NCI-H524 treated with DMSO at 0.1 percent for 48 hours (cell line): ENCODE measurements at places on chromosomes 5 and 9.

DNA sequence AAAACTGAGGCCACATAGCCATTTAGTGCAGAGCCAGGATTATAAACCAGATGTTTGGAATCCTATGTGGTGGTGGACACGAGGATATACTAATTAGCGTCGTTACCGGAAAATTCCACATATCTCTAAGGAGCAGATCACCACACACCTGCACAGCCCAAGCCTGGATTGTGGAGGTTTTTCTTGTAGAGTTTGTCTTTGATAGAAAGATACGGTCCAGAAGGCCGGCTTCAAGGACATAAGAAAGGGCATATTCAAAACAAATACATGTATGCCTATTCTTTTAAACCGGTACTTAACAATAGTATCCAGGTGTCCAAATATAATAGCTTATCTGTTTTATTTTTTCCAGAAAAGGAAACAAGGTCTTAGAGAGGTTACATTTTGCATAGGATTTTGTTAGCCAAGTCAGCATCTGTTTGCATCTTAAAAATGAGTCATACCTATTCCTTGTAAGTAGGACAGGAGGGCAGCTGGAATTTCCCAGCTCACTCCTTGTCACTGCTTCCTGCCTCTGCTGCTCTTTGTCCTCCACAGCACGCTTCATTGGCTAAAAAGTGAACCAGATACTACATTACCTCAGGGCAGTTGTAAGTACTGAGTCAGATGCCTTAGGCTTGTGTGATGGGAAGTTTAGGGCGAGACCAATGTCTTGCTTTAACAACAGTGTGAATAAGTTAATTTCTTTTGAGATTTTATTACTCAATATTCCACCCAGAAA is 3.6 kb downstream of the TMC1 start:
- DNase-seq, result no peak

DNA sequence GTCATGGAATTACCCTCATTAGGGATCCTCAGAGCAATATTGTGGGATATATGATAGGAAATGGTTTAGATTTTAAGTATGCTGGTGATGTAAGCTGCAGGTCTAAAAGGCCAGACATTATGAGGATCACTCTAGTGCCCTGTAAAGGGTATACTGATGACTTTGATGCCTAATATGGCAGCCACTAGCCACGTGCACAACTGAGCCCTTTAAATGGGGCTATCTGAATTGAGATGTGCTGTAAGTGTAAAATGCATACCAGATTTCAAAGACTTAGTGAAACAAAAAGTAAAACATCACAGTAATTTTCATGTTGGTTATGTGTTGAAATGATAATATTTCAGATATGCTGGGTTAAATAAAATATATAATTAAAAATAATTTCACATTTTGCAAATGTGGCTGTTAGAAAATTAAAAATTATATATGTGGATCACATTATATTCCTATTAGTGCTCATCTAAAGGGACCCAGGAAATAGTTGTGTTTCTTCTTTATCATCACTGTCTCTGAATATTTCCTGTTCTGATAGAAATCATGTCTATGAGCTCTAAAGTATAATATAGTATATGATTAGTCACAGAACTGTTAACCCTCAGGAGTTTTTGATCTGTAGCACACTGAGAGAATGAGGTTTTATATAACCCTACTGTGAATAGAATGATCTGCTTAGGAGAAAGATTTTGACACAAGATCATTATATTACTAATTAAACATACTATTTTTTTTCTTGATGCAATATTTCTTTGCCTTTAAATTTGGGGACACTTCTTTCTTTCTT is 50.1 kb downstream of the OSTF1 start:
- no peak for DNase-seq

GRCh38 chr9:136141682-136142413 is 23.2 kb upstream of the TMEM250 start:
- DNase-seq, result no peak

DNA sequence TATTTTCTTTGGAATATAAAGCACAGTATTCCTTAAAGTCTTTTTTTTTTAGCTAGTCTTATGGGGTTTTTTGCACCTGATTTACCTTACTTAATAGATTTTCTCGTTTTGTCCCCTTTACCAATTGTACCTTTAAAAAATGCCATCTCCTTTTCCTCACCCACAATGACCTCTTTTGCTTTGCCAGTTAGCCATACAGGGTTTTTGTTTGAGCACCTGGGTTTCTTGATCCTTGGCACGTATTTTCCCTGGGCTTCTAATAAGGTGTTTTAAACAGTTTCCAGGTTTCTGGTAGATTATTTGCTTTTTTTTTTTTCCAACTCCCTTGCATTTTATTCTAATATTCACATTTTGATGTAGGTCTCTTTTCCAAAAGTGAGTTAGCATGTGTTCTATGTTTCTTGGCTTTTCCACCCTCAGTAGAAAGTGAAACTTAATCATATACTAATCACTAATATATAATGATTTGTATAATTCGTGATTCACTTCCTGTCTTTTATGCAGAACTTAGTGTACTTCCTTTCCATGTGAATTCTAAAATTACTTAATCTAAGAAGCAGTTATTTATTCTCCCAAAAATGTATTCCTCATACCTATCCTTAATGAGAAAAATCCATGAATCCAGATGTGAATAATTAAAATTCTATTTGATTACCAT is 673.9 kb upstream of the RGMB start:
- DNase-seq, result no peak

GRCh38 chr5:171499611-171500010 is 80.2 kb downstream of the FGF18 start:
- DNase-seq, result no peak

GRCh38 chr5:107533910-107534876 is 136.5 kb downstream of the EFNA5 start:
- DNase-seq, result no peak

DNA sequence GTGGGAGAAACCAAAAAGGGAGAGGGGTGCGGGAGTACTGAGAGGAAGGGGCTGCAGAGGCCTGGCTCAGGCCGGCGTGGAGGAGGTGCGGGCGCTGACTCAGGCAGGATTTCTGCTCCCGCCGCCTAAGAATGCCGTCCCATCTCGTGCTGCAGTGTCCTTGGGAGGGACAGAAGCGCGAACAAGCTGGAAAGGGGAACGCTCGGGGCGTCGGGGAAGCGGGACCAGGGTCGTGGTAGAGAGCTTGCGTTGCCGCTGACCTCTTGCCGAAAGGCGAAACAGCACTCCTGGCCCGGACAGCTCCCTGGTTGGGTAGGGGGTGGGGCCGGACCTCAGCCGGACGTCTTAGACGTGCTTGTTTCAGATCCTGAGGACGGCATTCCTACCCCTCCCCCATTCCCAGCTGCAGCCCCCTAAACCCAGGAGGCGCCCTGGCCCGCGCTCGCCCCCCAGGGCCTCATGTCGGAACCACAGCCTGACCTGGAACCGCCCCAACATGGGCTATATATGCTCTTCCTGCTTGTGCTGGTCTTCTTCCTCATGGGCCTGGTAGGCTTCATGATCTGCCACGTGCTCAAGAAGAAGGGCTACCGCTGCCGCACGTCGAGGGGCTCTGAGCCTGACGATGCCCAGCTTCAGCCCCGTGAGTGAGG is 1.1 kb downstream of the RELL2 start:
- peak; percentile 15 for DNase-seq

- DNase-seq, result no peak
Measured at GRCh38 chr9:119941091-119941490, 571.9 kb upstream of the BRINP1 start.

DNA sequence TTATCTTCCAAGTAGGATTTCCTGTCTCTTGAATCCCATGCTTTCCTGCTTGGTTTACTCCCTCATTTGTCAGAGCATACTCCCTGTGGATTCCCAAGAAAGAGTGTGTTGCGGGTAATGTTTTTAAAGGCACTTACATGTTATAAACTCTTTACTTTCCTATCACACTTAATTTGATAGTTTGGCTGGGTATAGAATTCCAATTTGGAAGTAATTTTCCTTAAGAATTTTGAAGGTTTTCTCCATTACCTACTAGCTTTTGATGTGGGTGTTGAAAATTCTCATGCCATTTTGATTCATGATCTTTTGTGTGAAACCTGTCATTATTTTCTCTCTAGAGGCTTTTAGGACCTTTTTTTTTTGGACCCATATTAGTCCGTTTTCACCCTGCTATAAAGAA is 47.2 kb upstream of the PITX1 start:
- no peak for DNase-seq

DNA sequence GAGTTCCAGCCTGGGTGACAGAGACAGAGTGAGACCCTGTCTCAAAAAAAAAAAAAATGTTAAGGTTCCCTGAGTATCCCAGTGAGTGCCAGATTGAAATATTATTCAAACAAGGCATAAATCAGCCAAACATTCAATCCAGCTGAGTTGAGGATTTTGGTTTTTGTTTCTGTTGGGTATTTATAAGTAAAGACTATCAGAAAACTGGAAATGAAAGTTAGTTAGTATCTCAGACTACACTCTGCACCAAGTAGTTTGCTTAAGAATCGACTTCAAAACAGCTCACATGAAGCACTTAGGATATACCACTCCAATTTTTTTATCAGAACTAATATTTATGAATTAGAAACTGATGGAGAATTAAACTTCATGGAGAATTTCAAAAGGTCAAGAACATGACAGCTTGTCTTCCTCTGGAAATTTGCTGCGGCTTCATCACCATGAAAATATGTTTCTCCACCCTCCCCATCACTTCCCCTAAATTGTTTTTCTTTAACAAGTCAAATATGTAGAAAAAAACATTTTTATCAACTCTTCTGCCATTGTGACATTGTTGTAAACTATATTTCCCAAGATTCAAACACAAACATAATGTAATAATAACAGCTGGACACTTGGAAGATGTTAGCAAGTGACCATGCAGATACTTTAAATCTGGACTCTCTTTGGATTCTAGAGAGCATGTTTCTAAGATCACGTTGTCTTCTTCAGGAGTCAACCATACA is 110.0 kb upstream of the PTGER4 start:
- no peak for DNase-seq
